Heart right ventricle (tissue), 16 donors: ENCODE measurements at places on chromosomes 1 and 21. TPM values are rescaled to one million over a fixed set of nuclear protein-coding genes. Genes with fewer than 3 reads are reported as not detected.
A peak's percentile ranks its signal among the peaks of the same experiment; 100 is the strongest.

SDHC gene
- 436 TPM for total RNA-seq

SYNC gene
- 14.6 TPM for total RNA-seq

- peak; percentile 15 for DNase-seq
These were observed 18.6 kb downstream of the AZIN2 start for GRCh38 chr1:33099290-33100118.

- DNase-seq, result no peak
These were observed at the start of gene CFAP141 for GRCh38 chr1:154206196-154206595. Gene CFAP141 (minus strand): TSS chr1:154206333. CDS start chr1:154206307, 26 bp downstream.

- no peak for DNase-seq
These were observed 136.8 kb downstream of the NOS1AP start for GRCh38 chr1:162206300-162206699.

STRIP1 gene
- total RNA-seq, result 18.2 TPM

DNA sequence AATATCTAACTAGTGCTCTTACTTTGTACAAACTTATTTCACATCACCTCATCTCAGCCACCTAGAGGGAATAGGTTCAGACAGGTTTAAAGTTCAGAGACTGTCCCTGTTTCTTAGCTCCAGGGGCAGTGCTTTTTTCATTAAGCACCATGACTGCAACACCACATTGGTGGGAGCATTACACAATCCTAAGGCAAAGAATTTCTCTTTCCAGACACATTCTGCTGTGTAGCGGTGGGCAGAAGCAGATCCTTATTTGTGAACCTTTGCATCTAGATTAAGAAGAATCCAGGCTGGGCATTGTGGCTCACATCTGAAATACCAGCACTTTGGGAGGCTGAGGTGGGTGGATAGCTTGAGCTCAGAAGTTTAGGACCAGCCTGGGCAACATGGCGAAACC, 16.1 kb downstream of the LCA5L start:
- DNase-seq, result no peak

DNA sequence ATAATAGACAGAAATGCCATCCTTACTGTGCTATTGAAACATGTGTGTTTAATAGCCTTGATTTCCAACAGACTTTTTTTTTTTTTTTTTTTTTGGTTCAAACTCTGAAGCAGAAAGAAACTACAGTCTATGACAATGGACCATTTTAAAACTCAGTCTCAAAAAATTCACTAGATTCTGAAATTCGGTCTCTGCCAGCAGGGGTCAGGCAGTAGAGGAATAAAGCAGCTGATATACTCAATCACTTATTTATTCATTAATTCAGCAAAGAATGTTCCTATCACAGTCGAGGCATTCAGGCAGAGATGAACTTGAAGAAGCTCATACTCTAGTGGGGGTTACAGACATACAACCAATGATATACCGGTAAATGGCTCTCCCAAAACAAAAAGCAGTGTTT, 260.9 kb upstream of the DMRTA2 start:
- no peak for DNase-seq

DNA sequence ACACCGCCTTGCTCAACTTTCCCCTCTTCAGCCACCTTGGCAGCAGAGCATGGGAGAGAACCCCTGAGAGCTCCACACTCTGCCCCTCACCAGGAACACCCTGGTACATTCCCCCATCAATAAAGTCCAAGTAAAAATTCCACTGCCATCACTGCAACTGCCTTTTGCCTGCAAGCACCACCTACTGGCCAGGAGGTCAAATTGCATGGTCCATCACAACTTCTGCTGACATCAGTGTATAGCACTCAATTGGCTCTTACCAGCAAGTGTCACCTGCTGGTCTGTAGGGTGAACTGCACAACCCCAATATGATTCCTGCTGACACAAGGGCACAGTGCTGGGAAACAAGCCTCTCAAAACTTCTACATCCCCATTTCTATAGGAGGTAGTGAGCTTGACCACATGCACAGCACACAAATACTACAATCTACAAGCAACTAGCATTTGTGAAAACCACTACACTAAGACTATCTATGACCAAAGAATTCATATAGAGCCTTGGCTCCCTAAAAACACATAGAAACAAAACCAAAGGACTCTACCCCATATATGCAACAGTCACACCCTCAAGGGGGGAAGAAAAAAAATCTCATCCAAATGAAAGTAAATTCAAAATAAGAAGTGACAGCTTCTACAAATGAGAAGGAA, 69.2 kb downstream of the FASLG start:
- no peak for DNase-seq

- DNase-seq, result no peak
These were observed 80.3 kb downstream of the SLC35A3 start for GRCh38 chr1:100050139-100050538.

ZNF684 gene
- 10.6 TPM for total RNA-seq

ATP5PO gene
- total RNA-seq, result 977 TPM

DNA sequence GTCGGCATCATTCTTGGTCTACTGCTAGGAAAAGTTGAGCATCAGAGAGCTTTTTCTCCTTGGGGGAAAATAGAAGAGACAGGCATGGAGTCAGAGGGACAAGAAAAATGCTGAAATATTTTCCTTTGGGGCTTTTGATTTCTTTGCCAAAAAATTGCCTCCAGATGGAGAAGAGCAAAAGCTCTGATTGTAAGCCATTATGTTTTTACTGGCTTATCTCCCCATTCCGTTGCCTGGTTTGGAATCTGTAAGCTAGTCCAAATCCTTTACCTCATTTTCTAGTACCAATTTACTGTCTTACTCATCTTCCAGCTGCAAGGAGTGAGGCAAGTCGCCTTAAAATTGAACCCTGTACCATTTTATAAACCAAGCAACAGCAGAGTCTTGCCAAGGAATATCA, 23.3 kb upstream of the NBL1 start:
- no peak for DNase-seq

GRCh38 chr1:77399250-77400086, 117.6 kb downstream of the AK5 start:
- DNase-seq, result no peak

COL6A2 gene
- 76.6 TPM for total RNA-seq

DNA sequence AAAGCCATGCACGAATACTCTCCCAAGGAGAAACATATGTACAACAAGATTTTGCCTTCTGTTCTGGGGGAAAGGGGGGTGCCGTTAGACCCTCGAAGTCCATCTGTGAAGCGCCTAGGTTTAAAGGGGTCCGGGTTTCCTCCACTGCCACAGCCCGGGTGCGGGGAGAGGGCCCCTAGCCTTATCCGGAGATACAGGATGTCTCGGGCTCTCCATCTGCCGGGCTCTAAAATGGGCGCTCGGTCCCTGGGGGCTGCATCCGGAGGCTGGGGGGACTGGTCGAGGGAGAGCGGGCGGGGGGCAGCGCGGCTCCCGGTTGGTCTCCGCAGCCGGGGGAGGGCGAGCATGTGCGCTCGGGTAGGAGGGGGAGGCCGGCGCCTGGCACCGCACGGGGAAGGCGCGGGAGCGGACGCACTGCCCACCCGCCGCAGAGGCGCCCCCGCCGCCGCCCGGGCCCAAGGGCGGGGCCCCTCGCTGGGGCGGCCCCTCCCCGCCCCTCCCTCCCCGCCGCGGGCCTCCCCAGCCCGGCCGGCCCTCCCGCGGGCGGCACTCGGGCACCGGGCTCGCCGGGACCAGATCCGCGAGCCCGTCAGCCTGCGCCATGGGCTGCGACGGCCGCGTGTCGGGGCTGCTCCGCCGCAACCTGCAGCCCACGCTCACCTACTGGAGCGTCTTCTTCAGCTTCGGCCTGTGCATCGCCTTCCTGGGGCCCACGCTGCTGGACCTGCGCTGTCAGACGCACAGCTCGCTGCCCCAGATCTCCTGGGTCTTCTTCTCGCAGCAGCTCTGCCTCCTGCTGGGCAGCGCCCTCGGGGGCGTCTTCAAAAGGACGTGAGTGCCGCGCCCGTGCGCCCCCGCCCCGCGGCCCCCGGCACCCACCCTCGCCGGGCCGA, 63.1 kb downstream of the ELK4 start:
- DNase-seq, result no peak

DNA sequence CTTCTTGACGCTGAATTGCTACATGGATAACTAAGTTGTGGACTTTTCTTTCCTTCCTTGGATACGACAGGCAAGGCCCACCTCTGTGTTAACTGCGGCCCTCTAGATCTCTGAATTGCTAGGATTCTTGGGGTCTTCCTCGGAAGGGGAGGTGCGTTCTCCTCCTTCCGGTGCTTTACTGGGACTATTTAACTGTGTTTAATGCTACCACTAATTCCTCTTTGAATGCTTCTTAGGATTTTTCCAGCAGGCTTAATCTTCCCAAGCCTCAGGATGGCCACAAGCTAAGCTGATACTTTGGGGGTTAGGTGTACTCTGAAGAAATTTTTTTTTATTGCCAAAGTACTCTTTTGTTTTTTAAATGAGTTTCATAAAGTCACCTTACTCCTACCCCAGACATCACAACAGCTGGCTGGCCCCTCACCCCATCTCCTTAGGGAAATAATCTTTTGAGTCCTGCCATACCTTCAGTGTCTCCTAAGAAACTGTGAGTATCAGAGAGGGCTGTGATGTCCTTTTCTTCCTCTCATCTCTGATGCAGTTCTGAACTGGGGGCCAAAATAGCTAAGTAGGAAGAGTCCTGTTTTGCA, 21.4 kb downstream of the KIRREL1 start:
- no peak for DNase-seq
